Foreskin keratinocyte (primary cell): ENCODE measurements at places on chromosomes 2 and 18. TPM values are rescaled to one million over a fixed set of nuclear protein-coding genes. Genes with fewer than 3 reads are reported as not detected.

SCN9A gene
- total RNA-seq, result 0.39 and 0.85 TPM in 2 replicates

ORC2 gene
- 29.7 and 31.8 TPM in 2 replicates for total RNA-seq

BCL2 gene
- total RNA-seq, result 0.99 and 1.9 TPM in 2 replicates

L3MBTL4 gene
- total RNA-seq, result 0.68 and 1.0 TPM in 2 replicates

HTR2B gene
- not detected in 2 replicates for total RNA-seq

AGXT gene
- total RNA-seq, result not detected in 2 replicates

RAB6C gene
- not detected in 2 replicates for total RNA-seq

SCN3A gene
- not detected in 2 replicates for total RNA-seq

ASB18 gene
- total RNA-seq, result not detected in 2 replicates

ST8SIA3 gene
- total RNA-seq, result not detected in 2 replicates

FNDC4 gene
- 13.4 and 21.5 TPM in 2 replicates for total RNA-seq

PLB1 gene
- total RNA-seq, result 3.7 and 3.8 TPM in 2 replicates

PLGLB1 gene
- total RNA-seq, result 0.28 and 0.54 TPM in 2 replicates

EFHD1 gene
- total RNA-seq, result not detected in 2 replicates
